ENCODE measurements at places on chromosomes 7 and 10.

DNA sequence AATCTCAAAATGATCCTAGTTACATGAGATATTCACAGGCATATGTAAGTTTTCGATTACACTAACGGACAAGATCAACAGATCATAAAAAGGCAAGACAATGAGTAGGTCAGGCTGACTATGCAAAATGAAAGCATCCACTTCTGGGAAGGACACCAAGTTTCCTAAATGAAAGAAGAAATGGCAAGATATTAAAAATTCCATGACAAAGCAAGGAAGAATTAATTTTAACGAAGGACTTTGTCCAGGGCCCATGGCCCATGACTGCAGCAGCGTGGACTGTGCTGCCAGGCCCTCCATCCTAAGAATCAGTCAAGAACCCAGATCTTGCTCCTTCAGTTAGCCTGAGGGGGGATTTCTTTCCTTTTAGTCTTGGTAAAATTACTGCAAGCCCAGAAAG lies 182.4 kb upstream of the FRMD4A start:
- DNase-seq: no peak

- no peak for DNase-seq
Observed at GRCh38 chr7:137717811-137718271, 128.9 kb downstream of the DGKI start.

- no peak for DNase-seq
Observed at GRCh38 chr10:8073691-8074416, 19.4 kb downstream of the GATA3 start.

- no peak for DNase-seq
Observed at GRCh38 chr7:115679976-115680375, 350.6 kb downstream of the TFEC start.

DNA sequence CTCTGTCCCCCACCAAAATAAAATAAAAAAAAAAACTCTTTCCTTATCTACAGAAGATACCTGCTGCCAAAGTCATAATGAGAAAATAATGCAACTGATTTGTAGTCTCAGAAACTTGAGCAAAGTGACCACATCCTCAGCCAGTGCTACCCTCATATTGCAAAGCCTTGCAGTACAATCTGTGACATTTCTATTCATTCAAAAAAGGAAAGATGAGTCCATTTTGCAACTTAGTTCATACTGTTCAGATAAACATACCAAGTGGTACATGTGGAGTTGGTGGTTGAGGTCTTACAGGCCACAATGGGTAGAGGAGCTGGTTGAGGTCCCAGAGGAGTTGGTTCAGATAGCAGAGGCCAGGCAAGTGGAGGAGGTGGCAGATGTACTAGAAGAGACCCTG lies 6.5 kb upstream of the EIF5AL1 start:
- no peak for DNase-seq

DNA sequence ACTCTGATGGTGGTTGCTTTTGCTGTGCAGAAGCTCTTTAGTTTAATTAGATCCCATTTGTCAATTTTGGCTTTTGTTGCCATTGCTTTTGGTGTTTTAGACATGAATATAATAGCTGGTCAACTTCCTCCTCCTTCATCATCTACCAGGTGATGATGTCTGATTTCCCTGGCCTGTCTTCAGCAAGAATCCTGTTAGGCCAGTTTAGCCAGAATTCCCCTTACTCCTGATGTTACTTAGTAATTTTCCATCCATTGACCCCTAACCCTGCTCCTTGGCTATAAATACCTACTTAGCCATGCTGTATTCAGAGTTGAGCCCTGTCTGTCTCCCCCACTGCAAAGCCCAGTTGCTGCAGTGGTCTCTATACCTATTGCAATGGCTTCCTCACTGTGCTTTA lies 91.4 kb downstream of the ZNF777 start:
- DNase-seq: no peak

GRCh38 chr7:140981951-140982350 lies 32.8 kb downstream of the MRPS33 start:
- DNase-seq: no peak

- DNase-seq: no peak
Observed at GRCh38 chr7:131623154-131623553, 66.7 kb upstream of the PODXL start.

GRCh38 chr7:157021071-157021870 lies 10.8 kb upstream of the MNX1 start:
- no peak for DNase-seq

DNA sequence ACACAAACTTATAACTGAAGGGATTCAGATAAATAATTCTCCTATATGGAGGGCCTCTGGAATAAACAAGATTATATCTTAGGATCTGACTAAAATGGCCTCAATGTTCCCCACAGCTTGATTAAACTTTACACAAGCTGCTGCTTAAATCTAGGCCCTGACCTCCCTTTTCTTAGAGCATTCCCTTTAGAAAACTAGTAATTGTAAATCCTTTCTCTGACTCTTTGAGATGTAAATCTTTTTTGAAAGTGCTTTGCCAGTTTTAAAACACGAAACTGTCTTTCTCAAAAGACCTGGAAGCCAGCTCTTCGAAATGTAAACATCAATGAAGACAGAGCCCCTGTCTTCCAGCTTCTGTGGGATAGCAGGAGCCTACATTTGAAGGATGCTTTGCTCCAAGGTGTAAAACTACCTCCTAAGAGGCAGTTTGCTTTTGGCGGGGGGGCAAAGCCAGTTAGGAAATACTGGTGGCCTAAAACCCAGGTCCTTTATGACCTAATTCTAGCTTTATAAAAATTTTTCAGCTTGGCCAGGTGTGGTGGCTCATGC lies 758.7 kb downstream of the CNTNAP2 start:
- no peak for DNase-seq

DNA sequence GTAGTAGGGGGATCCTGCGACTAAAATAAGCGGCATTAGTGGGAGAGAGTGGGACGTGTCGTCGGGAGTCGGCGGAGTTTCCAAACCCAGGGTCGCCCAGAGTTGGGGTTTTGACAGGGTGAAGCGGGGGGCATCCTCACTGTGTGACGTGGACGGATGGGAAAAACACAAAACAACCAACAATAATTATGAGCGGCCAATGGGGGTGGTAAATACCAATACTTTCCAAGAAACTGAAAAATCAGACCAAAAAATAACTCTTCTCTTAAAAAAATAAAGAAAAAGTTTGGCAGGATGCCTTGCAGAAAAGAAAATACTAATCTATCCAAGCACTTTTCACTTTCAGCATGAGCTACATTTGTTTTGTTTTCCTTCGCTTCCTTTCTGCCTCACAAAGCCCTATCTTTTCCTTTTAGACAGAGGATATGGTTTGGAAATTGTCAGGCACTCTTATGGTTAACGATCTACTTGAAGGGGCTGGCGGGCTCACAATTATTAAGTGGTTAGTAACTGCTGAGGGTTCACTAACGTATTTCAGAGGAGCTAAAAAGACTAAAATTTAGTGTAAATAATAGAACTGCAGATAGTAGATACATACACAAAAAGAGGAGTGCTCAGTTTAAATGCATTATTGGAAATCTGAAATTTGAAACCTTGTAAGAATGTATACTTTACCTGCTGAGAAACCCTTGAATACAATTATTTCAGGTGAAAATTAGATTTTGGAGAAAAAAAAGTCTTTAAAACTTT lies 802 bp upstream of the CDK6 start:
- DNase-seq: no peak

DNA sequence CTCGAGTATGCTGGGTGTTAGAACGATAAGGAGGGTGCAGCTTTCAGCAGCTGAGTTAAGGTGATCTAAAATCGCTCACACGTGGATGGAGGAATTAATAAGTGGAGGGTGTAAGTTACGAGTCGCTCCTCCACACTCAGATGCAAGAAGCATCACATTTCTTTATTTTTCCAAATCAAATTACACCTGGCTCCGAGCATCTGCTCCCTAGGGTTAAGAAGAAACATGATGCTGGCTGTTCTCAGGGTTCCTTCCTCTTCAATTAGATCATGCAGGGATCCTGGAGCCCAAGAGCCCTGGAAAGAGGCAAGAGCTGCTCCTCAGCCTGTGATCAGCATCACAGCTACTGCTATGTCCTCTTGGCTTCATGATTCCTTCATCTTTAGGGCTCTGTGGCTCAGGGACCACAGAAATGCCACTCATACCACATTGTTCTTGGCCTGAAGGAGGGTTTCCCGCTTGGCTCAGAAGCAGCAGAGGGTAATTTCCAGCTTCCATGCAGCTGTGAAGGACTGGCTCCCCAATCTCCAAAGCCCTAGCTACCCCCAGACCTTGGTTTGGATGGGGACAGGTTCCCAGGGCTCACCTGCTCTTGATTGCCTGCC lies 235.9 kb upstream of the ZNF32 start:
- no peak for DNase-seq

DNA sequence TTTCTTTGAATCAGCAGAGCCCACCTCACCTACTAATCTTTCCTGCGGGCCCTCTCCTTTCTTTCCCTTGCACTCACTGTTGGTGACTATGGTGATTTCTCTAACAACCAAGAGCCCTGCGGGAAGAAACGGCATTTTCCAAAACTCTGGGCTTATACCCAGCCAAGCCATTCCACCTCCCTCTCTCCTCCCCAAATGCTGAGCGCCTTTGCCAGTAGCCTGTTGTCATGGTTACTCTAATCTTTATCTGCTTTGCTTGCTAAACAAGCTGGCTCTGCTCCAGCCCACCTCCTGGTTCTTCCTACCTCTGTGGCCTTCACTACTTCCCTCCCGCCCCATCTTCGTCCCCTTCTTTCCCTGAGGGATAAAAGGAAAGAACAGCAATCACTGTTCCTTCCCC lies 86.7 kb downstream of the DGKI start:
- DNase-seq: no peak

DNA sequence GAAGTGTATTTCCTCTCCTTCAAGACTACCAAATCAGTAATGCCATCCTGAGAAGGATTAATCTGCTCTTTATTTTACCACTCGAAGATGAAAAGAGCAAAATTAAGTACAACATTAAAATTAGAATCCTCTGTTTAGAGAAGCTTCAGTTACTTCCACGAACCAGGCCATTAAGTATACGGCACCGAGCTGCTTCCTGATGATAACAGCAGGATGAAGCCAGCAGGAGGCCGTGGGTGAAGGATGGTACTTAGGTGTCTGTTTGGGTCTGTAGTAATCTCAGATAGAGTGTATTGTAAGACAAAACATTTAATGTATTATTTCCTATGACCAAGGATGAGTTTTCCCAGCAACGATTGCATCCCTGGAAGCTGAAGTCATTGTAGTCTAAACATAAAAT lies 362.8 kb downstream of the SFMBT2 start:
- no peak for DNase-seq

GRCh38 chr7:27235387-27236311 lies 7.0 kb upstream of the EVX1 start:
- DNase-seq: no peak

DNA sequence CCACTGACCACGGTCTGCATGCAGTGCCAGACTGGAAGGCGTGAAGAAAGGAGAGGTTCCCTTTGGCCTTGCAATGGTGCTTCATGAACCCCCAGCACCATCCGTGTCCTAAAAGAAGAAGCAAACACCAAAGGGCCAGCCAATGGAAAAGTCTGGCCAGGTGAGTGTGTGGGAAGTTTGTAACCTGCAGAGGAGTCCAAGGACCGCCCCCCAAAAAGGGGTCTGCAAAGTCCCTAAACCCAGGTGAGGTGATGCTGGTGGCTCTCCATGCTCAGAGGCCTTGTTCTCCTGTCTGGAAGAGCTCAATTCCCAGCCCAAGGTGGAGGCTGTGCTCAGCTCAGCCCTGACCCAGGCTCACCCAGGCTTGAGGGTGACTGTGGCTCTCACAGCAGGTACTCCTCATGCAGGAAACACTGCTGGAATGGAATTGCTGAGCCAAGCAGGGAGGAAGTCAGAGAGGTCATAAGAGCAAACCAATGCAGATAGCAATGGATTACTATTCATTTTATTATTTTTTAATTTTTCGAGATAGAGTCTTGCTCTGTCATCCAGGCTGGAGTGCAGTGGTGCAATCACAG lies 52.4 kb upstream of the NANOS1 start:
- DNase-seq: no peak

DNA sequence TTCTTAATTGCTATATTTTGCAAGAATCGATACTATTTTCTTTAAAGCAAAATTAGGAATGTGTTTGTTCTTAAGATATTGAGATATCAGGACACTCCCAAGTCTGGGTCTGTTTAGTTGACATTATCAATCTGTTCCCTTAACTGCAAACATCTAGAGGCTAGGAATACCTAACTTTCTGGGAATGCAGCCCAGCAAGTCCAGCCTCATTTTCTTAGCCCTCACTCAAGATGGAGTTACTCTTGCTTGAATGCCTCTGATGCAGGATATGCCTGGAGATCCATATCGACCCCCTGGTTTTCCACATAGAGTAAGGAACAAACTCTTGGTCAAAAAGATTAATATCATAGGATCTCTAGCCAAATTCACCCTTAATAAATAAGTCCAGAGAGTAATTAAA lies 305.3 kb upstream of the COBL start:
- DNase-seq: no peak

DNA sequence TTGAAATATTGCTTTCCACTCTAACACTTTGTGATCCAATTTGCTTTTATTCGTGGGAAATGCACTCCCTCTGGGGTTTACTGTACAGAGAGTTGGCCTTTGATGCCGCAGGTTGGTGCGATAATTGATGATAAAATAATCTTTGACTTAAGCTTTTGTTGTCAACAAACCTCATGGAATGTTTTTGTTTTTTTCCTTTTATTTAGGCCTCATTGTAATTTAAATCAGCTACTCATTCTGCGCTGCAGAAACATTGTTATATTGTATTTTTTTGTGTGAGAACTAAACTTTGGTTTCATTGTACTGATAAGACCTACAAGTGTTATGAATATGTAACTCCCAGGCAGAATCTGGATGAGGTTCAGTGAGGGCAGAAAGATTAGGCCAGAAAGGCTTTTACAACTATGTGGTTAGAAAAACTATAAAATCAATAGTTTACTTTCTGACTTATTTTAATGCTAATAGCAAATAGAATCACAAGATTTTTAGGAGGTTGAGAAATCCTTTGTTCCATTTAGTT lies 76.8 kb upstream of the POM121L12 start:
- DNase-seq: no peak

DNA sequence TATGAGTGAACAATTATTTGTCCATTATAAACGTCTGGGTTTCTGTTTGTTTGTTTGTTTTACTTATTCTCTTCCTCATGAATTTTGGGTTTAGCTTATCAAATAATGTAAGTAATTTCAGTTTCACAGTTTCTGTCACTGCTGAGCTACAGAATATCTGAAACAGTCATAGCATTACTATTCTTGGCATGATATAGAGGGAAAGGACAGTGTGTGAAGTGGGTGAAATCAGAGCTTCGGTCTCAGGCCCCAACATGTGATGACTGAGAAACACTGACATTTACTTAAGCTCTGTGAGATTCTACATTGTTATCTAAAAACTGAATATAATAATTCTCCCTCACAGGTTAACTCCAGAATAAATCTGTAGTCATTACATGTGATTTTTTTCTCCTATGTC lies 8.8 kb upstream of the OR6V1 start:
- DNase-seq: no peak

GRCh38 chr10:31819391-31819820 lies 109.2 kb downstream of the ARHGAP12 start:
- peak; percentile 37 for DNase-seq

- DNase-seq: no peak
Observed at GRCh38 chr7:43396187-43396740, 186.6 kb upstream of the STK17A start.

GRCh38 chr10:103197174-103197573 lies 4.1 kb upstream of the NT5C2 start:
- DNase-seq: peak; percentile 43

GRCh38 chr7:42494736-42495135 lies 257.7 kb upstream of the GLI3 start:
- no peak for DNase-seq

- DNase-seq: no peak
Observed at GRCh38 chr7:133672866-133673265, 420.0 kb downstream of the EXOC4 start.
